ENCODE measurements at places on chromosomes 16 and 17. TPM values are rescaled to one million over a fixed set of nuclear protein-coding genes. Genes with fewer than 3 reads are reported as not detected.
A peak's percentile ranks its signal among the peaks of the same experiment; 100 is the strongest.

Gene G6PC3
- total RNA-seq = 12.3 TPM

- H3K4me3 ChIP-seq = no peak overlapping the region
- peaks cover 7% of the 10 kb centered on the region for H3K27me3 ChIP-seq
- H3K36me3 ChIP-seq = no peaks in the 10 kb centered on the region
- H3K4me1 ChIP-seq = no peaks in the 10 kb centered on the region
- DNase-seq = no peak
These were observed 45.6 kb downstream of the IKZF3 start for GRCh38 chr17:39818358-39819000.

Gene REXO5
- 9.1 TPM for total RNA-seq

Gene KAT8
- total RNA-seq = 39.3 TPM

DNA sequence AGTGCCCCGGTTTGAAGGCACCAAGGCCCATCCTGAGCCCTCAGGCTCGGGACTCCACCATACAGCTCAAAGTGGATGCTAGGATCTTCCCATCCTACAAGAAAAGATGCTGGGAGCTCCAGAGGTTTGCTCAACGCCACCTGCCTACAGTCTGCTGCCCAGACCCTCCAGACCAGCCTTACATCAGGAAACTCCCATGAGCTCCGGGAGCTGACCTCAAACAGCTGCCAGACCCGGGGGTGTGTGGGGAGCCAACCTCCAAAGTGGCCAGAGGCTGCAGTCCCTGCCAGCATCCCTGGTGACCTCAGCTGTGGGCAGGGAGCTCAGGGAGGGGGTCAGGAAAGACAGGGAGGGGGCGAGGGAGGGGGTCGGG is 43.8 kb downstream of the C16orf82 start:
- H3K4me1 ChIP-seq = peaks cover 5% of the 10 kb centered on the region
- H3K4me3 ChIP-seq = peak overlapping the region; percentile 58
- DNase-seq = no peak
- no peak overlapping the region for H3K27ac ChIP-seq

Gene WNT3
- 1.3 TPM for total RNA-seq

Gene DPEP1
- 0.17 TPM for total RNA-seq

DNA sequence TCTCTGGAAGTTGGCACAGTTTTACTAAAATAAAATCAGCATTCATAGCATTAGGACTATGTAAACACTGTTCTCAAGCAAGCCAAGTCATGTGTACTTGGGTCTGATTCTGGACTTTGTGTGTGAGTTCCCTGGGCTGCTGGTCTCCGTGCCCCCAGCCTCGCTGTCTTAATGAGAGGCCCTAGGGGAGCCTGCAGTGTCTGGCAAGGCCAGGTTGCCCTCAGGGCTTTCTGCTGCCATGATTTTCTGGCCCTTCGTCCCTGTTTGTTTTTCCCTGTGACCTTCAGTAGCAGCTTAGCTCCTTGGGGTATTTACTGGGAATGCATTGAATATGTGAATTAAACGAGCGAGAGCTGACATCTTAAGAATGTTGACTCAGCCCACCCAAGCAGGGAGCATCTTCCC is 161.8 kb downstream of the RPTOR start:
- H3K4me1 ChIP-seq = peaks cover 12% of the 10 kb centered on the region
- no peaks in the 10 kb centered on the region for H3K27me3 ChIP-seq
- H3K4me3 ChIP-seq = no peak overlapping the region
- H3K36me3 ChIP-seq = no peaks in the 10 kb centered on the region
- no peak overlapping the region for H3K27ac ChIP-seq

DNA sequence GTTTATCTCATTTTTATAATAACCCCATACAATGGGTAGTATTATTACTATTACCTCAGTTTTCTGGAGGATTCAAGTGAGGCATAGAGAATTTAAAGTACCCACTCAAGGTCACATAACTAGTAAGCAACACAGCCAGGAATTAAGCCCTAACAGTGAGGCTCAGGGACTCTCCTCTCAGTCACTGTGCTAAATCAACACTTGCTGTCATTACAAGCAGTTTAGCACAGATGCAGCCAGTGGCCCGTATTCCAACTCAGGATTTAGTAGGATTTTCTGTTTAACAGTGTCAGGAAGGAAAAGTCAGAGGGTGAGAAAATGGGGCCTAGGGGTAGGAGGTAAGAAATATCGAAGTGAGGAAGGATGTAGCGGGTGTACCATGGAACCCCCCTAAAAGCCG is 536.9 kb downstream of the TMEM114 start:
- H3K36me3 ChIP-seq = no peaks in the 10 kb centered on the region
- DNase-seq = no peak
- H3K4me3 ChIP-seq = no peak overlapping the region
- H3K4me1 ChIP-seq = no peaks in the 10 kb centered on the region
- no peak overlapping the region for H3K27ac ChIP-seq
- H3K27me3 ChIP-seq = no peaks in the 10 kb centered on the region

DNA sequence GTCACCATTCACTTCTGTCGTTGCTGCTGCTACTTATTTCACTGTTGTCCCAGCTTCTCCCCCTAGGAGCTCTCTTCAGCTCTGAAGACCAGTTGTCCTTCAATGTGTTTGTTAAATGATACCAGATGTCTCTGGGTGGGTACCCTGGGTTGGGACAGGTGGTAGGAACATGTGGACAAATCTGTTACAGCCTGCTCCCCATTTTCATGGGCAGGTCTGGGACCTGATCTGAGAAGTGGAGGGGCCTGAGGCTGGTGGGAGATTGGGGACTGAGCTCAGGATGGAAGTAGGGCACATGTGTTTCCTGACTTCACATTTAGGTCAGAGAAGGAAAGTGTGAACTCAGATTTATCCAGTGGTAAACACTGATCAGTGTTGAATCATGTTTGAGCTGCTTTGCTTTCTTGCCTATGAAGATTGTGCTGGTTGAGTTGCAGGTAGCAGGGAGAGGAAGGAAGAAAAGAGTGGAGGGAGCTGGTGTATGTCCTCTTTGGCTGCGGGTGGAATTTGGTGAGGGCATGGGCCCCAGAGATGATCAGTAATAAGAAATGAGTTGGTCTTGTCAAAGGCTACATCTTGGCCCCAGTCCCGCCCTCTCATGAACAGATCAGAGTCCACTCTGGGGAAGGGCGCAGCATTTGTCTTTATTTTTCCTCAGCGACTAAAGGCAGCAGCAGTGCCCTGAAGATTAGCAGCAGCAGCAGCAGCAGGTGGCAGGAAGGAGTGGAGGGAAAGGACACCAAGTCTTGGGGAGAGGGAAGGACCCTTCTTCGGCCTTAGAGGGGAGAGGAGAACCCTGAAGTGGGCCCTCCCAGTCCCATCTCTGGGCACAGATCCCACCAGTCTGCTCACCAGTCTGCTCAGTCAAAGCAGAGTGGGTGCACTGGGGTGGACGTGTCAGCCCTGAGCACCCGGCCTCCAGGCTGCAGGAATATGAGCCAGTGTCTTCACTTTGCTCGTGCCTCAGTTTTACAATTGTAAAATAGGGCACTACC is 6.1 kb upstream of the EFTUD2 start:
- no peaks in the 10 kb centered on the region for H3K27me3 ChIP-seq
- no peaks in the 10 kb centered on the region for H3K36me3 ChIP-seq
- peak overlapping the region; percentile 66 for H3K27ac ChIP-seq

Gene AATK
- 0.50 TPM for total RNA-seq

Gene IL34
- 5.1 TPM for total RNA-seq

DNA sequence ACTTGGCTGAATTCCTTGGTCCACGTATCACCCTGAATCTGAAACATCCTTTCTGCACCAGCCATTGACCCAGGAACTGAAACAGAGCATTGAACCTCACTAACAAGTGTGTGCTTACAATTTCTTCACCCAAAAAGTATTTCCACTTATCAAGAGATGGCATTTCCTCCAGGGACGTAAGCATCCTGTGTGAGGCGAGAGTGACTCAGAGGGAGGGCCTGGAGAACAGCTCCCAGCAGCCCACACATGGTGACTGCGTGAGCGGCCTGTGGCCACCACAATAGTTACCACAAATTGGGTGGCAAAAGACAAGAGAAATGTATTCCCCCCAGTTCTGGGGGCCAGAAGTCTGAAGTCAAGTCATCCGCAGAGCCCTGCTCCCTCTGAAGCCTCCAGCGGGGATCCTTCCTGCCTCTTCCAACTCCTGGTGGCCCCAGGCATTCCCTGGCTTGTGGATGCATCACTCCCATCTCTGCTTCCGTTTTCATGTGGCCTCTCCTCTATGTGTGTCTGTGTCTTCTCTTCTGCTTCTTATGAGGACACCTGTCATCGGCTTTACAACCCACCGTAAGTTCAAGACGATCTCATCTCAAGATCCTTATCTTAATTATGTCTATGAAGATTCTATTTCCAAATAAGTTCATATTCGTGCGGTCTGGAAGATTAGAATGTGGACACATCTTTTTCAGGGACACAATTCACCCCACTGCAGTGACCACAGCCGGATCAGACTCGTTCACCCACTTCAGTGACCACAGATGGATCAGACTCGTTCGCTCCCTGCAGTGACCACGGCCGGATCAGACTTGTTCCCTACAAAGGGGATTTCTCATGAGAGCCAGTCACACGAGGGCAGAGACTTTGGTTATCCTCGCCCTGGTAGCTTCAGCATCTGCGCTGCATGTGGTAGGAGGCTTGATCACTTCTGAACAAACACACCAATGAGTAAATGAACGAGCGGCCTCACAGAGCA is 122.6 kb upstream of the FOXF1 start:
- no peak overlapping the region for H3K4me3 ChIP-seq
- peaks cover 29% of the 10 kb centered on the region for H3K4me1 ChIP-seq
- no peaks in the 10 kb centered on the region for H3K27me3 ChIP-seq
- peak overlapping the region; percentile 81 for H3K27ac ChIP-seq
- no peaks in the 10 kb centered on the region for H3K36me3 ChIP-seq

- H3K4me3 ChIP-seq = no peak overlapping the region
- peak; percentile 96 for DNase-seq
- H3K27ac ChIP-seq = peak overlapping the region; percentile 21
These were observed 45.3 kb downstream of the REXO5 start for GRCh38 chr16:20851601-20852000.

Gene OTOP2
- total RNA-seq = not detected

Gene ATXN7L3
- 33.6 TPM for total RNA-seq
